ENCODE measurements at places on chromosomes 5 and 9. TPM values are rescaled to one million over a fixed set of nuclear protein-coding genes. Genes with fewer than 3 reads are reported as not detected.

KIF20A gene
- not detected for total RNA-seq

WHRN gene
- 5.5 TPM for total RNA-seq

SPATA31A3 gene
- not detected for total RNA-seq

PCDHGB4 gene
- 3.2 TPM for total RNA-seq

PCDHB10 gene
- total RNA-seq = 1.4 TPM

- DNase-seq = peak; percentile 73
These were observed 231.0 kb downstream of the CDK5RAP2 start for GRCh38 chr9:120348951-120349429.

TMEM232 gene
- total RNA-seq = 2.5 TPM

- DNase-seq = no peak
These were observed 1371.4 kb downstream of the MAT2B start for GRCh38 chr5:164876793-164877192.

DNA sequence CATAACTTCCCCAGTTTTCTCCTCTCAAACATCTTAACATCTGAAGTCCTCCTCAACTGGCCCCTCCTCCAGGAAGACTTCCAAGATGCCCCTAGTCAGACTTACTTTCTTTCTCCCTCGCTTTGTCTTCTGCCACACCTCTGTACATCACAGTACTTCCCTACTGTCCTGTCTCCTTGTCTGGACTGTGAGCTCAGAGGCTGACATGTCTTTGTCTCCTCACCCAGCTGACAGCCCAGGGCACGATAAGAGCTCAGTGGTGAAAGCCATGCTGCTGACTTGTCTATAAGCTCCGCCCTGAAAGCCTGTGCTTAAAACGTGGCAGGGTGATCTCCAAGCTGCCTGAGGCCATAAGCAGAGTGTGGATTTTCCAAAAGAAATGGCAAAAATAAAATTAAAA is 33.0 kb upstream of the SLC25A51 start:
- no peak for DNase-seq

DOCK8 gene
- total RNA-seq = 31.0 TPM

GRCh38 chr5:141172381-141173204 is at the start of gene PCDHB7:
Gene PCDHB7, plus strand, starts transcription at chr5:141172644. Its CDS starts 192 bp downstream, at chr5:141172836.
- DNase-seq = no peak

CHSY3 gene
- total RNA-seq = 4.8 TPM

PELO gene
- 36.7 TPM for total RNA-seq

- DNase-seq = peak; percentile 82
These were observed 51.5 kb upstream of the NKD2 start for GRCh38 chr5:956941-957747.

STK10 gene
- total RNA-seq = 82.2 TPM

DNA sequence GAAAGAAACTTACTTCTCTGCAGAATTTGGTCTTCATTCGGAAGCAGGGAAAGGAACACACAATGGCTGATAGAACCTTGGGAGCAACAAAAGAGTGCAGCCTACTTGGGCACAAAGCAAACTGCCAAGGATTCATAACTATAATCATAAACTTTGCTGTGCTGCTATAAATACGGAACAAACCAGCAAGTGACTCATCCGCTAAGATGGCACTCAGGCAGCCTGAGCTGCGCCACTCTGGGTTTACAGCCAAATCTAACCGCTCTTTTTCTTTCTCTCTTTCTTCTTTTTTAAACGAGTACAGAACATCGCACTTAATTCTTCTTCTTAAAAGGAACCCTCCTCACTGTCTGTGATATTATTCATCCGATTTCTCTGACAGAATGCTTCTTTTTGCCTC is 81.1 kb downstream of the PTPN3 start:
- DNase-seq = no peak

DNA sequence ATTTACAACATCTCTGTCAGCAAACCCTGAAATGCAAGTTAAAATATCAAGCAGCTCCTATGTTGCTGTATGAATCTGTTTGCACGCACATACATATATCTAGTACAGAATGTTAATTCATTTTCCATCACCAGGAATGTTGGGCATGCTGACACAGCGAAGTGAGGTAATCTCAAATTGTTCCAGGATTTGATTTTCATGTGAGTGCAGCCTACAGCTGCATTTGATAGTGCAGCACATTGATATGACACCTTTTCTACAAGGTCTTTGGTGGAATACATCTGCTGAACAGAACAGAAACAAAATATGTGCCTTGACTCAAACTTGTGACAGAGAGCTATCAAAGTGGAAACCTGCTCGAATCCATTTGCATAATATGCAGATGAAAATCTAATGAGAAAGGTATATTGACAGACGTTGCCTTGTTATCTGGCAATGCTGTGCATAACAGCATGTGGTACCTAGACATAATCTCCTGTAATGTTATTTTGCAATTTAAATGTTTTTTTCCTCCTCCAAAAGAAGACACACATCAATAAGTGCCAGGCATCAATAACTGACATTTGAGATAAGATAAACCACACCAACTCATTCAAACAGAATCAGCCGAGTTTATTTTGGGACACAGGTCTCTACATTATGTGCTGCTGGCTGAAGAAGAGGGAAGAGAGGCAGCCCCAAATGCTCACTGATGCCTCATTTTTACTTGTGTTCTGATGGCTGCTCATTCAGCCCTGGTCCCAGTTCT is 512.2 kb downstream of the ZNF608 start:
- no peak for DNase-seq

SH3GL2 gene
- total RNA-seq = not detected

FRRS1L gene
- 0.32 TPM for total RNA-seq

DNA sequence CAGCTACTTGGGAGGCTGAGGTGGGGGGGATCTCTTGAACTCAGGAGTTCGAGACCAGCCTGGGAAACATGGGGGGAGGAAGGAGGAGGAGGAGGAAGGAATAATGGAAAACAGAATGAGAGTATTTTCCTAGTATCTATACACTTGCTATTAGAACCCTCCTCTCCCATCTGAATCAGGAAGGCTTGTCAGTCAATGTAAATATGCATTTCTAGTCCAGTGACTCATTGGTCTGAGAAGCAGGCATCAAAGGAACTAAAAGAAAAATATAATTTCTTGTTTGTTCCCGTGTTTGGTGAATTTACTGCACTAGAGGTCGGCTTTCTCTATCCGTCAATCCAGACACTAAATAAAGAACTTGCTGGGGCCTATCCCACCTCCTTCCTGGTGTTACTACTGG is 88.6 kb downstream of the AGTPBP1 start:
- DNase-seq = no peak
